ENCODE measurements at places on chromosomes 11 and 22.

DNA sequence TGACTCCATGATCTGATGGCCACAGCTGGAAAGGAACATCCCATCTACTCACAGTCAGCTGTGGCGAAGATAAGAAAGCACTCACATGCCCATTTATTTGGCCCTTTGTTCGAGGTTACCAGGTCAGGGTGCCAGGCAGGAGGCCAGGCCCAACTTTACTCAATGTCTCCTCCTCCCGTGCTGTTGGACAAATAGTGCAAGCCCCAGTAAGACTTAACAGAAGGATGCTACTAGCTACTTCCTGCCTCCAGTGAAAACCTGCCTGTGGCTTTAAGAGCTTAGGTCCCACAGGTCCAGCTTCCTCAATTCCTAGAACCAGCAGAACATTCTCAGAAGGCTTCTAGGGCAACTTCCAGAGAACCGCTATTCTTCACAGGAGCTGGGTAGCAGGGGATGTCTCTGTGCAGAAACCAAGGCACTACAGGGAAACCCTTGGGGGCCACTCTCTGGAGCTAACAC, 12.9 kb upstream of the CRY2 start:
- DNase-seq: no peak

DNA sequence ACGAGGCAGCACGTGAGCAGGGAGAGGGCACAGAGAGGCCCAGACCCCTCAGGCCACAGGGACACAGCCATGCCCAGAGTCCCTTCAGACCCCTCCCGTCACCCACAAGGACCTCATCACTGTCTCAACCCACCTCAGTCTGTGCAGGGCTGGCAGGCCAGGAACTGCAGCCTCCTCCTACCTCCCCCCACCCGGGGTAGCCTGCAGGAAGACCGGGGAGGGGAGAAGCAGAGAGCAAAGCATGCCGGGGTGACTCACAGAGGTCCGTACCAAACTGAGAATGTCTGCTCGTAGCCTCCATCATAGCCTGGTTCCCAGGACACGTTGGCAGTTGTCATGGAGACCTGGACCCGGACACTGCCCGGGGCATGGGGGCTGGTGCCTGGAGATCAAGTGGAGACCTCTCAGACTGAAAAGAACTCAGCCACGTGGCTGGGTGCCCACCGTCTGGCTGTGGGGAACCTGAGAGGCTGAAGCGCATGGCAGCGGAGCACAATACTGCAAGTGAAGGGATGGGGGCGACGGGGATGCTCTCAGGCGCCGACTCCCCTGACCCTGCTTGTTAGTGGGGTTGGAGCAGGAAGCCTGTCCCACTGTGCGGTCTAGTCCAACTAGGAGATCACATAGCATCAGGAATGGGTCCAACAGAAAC, 27.2 kb downstream of the IGSF9B start:
- DNase-seq: no peak

DNA sequence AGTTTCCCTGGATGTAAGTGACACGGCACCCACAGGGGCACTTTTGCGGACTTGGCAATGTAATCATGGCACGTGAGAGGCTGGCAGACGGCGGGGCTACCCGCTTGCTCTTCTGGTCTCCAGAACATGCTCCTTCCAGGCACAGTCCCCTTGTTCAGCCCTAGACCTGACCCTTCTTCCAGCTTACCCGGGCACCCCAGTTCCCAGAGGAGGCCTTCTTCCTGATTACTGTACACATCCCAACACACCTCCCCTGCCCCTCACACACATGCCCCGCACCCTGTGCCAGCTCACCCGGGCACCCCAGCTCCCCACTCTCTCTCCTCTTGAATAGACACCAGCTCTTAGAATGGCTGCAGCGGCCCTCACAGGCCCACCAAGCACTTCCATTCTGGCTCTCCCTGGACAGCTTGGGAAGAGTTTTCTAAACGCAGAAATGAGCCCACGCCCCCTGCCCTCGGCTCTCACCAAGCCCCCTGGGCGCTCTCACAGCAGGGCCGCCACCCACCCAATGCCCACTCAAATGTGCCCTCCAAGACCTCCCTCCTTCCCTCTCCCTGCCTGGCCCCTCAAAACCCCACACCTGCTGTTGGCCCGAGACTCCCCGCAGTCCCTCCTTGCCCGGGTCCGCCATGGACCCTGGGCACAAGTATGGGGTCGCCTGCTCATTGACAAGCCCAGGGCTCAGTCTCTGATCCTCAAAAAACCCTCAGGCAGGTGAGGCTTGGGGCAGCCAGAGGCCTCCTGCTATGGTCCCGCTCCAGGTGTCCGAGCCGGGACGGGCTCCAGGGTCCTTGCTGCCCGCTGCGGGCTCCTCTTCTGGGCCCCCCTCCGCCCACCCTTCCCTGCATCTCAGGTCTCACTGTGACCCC, 88.5 kb downstream of the WNT7B start:
- DNase-seq: no peak

- no peak for DNase-seq
Observed at GRCh38 chr11:113014262-113015097, 53.3 kb downstream of the NCAM1 start.

DNA sequence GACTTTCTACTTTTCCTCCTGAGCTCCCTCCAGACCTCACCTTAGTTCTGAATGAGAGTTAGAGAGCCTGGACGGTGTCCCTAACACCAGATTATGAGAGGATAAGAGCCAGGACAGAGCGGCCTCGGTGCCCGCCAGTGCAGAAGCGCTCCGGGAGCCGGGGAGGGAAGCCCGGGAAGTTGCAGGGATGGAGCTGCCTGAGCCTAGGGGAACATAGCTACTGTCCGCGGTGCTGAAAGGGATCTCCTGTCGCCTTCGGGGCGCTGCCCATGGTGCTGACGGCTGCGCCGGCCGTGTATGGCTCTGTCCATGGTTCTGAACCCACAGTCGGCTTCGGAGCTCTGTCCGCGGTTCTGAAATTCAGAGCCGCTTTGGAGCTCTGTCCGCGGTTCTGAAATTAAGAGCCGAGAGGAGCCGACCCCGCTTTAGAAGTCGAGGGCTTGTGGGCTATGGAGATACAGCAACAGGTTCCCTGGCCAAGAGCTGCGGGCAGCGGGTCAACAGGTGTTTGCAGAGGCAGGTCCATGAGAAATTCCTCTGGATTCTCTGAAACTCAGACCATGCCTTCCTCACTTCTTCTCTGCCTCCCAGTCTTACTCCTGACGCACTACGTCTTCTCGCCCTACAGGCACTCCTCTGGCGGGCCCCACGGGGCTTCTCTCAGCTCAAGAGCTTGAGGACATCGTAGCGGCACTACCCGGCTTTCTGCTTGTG, 814 bp downstream of the NPAS4 start:
- DNase-seq: peak; percentile 89

DNA sequence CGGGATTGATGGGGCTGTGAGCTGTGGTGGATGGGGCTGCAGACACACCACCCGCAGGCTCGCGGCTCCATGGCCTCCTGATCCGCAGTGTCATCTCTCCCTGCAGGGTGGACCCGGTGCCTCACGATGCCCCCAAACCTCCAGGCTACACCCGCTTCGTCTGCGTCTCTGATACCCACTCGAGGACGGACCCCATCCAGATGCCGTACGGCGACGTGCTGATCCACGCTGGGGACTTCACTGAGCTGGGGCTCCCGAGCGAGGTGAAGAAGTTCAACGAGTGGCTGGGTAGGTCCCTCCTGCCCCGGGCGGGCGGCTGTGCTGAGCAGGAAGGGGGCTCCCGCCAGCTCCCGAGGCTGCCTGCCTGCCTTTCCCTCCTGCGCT, 23.1 kb downstream of the MPPED1 start:
- DNase-seq: no peak

GRCh38 chr22:20426259-20426615, 11.4 kb downstream of the SCARF2 start:
- no peak for DNase-seq

DNA sequence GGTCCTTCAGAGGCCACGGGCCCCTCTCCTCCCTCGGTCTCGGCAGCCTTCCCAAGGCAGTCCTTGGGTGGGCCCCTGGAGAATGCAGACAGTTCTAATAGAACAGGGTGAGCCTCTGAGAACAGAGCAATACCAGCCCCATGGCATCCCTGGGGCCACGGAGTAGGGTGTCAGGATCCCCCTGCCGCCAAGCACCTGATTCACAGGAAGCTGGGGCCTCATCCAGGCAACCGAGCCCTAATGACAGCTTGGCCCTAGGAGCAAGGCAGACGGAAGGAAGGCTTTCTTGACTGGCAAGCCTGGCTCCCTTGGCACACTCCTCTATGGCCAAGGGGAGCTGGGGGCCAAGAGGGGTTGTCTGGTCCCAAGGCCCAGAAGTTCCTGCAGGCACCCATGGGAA, 15.2 kb downstream of the TXN2 start:
- no peak for DNase-seq

DNA sequence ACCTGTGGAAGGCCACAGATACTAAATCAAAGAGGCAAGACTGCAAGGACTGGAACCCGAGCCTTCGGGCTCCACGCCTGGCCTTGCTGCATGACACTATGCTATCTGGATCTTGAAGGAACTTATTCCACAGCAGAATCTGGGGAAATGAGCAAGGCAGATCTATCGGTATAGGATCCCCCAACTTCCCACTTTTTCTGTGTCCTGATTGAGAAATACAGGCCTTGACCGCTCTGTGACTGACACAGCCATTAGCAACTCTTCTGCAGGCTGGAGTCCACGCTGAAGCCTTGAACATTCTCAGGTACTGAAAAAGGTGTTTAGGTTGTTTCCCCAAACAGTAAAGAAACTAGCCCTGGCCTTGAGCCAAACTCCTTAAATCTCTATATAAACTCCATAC, 241.2 kb upstream of the NARS2 start:
- DNase-seq: no peak

DNA sequence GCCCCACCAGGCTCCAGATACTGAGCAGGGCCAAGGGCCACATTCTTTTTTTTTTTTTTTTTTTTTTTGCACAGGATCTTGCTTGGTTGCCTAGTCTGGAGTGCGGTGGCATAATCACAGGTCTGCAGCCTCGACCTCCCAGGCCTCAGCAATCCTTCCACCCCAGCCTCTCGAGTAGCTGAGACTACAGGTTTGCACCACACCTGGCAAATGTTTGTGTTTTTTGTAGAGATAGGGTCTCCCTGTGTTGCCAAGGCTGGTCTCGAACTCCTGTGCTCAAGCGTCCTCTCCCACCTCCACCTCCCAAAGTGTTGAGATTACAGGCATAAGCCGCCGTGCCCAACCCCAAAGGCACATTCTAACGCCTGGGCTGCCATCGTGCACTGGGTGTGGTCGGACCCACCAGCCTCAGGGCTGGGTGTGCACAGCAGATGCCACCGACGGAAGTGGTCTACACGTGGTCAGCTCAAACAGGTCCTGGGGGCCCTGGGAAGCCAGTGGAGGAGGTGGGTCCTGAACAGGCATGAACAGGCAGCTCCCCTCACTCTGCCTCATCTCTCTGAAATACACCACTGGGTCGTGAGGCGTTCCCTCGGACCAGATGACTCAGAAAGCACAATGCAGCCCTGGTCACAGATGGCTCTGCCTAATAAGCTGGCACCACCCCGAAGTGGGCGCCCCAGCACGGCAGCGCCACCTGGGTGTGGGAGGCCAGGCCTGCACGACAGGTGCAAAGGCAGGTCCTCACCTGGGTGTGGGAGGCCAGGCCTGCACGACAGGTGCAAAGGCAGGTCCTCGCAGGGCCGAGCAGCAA, 5.1 kb upstream of the B4GALNT4 start:
- peak; percentile 42 for DNase-seq

DNA sequence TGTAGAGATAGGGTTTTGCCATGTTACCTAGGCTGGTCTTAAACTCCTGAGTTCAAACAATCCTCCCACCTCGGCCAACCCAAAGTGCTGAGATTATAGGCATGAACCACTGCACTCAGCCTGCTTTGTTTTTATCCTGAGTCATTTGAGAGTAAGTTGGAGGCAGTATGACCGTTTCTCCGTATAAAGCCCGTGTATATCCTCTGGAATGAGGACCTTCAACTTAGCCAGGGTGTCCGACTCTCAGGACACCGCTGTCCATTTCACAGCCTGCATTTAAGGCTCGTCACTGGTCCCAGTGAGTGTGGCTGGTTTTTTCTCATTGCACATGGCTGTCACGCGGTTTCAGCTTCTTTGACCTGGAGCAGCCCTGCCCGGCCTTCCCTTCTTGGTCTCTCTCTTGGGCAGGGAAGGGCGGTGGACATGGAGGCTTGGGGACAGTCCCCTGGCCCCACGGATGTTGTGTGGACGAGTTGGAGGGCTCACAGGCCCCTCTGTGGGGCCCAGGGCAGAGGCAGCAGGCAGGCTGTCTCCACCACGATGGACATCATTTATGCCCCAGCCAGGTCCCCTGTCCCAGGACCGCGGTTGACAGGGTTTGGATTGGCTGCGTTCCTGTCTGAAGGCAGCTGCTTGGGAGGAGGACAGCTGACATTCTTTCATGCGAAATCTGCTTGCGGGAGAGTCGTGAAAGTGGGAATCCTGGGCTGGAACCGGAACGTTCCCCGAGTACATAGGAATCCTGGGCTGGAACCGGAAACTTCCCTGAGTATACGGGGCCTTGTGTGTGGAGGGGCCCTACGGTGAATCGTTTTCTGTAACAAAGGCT, 93.3 kb downstream of the KCNQ1 start:
- no peak for DNase-seq

GRCh38 chr11:61737636-61738386, 14.6 kb upstream of the MYRF start:
- no peak for DNase-seq

DNA sequence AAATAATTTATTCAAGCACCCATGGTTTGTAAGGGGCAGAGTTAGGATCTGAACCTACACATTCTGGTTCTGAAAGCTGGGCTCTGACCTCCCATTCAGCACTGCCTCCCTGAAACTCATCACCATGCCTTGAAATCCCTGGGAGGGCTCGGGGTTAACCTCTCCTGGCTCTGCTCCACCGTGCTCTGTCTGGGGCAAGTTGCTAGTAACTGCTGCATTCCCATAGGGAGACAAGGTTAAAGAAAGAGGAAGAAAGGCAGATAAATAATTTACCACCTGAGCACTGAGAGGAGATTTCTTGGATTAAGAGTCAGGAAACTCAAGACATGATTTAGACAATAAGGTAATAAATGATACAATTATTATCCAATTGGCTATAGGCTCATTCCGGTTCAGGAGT, 199.3 kb downstream of the KIF18A start:
- no peak for DNase-seq

- DNase-seq: no peak
Observed at GRCh38 chr11:22246992-22247391, 54.1 kb downstream of the ANO5 start.

DNA sequence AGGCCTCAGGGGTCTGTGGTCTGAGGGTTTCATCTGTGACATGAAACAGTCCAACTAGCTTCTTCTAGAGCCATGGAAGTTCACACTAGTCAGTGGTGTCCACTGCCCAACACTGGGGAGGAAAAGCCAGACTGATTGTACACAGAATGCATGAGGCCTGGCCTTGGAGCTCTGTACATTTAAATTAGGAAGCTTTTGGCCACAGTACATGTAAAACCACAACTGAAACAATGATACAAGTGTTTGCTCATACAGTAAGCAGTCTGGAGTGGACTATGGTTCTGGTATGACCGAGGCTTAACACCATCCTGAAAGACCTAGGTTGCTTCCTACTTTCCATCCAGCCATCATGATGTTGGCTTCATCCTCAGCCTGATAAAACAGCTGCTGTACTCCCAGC, 73.8 kb upstream of the SESN3 start:
- no peak for DNase-seq

GRCh38 chr11:6357222-6357621, 33.1 kb upstream of the SMPD1 start:
- no peak for DNase-seq

- no peak for DNase-seq
Observed at GRCh38 chr22:23718371-23719165, 27.8 kb downstream of the RGL4 start.

All from naive thymus-derived CD8-positive, alpha-beta T cell (primary cell).